NCI-H1436 treated with DMSO at 0.1 percent for 48 hours (cell line): ENCODE measurements at places on chromosomes 5 and 9.

DNA sequence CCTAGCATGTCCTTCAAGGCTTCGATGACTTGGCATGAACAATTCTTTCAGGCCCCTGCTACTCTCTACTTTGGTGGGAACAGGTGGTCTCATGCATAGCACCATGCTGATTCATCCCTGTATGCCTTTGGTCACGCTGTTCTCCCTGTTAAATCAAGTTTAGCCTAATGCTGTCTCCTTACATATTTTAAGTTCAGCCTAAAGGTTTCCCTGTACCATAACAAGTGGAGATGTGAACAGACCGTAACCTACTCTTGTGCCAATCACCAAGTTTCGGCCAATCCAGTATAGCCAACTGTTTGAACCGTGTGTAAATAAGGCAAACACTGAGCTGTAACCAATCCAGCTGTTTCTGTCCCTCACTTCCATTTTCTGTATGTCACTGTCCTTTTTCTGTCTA, 8.0 kb downstream of the GAS1 start:
- no peak for DNase-seq

DNA sequence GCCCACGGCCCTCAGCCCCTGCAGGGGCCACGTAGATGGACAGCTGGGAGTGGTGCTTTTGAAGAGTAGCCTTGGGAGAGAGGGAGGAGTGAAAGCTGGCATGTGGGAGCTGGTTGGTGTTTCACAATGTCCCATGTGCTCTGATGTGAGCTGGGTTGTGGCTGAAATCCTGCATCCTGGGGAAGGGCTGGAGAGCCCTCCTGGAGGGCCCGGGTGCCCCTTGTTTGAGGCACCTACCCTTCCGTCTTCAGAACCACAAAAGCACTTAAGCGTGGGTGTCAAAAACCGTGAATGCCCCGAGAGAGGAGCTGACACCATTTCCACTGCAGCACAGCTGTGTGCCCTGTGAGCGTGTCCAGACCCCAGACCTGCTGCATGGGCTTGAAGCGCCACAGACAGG, 199.1 kb upstream of the ZNF618 start:
- DNase-seq: no peak

- DNase-seq: no peak
These were observed 127.6 kb downstream of the SLF1 start for GRCh38 chr5:94745786-94746730.

DNA sequence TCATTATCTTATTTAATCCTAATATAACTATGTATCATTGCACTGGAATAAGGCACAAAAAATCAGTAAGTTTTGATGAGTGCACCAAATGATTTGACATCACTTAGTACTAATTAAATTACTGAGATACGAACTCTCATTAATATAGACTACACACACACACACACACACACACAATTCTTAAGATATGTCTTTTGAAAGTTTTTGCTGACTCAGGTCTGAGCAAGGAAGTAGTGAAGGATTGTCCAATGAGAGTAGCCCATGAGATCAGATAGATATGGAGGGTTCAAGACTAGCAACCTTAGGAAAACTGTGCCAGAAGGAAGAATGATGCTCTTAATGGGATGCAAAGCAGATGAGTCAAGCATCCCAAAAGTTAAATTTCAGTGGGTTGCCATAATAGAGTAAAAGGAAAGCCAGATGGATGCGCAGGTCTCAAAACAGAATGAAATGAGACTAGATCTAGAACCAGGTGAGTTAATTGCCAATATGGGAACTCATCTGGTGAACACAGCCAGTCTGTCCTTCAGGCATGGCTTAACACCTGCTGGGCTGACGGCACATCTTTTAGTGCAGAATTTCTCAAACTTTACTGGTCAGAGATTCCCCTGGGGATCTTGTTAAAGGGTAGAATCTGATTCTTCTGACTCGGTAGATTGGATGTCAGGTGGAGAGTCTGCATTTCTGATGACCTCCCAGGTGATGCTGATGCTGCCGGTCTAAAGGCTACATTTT, 197.0 kb upstream of the NR4A3 start:
- DNase-seq: no peak

- no peak for DNase-seq
These were observed at the start of gene CSF1R for GRCh38 chr5:150085950-150086715. TSS of gene CSF1R (minus strand) at chr5:150086554. CDS start at chr5:150086427, 127 bp downstream.

DNA sequence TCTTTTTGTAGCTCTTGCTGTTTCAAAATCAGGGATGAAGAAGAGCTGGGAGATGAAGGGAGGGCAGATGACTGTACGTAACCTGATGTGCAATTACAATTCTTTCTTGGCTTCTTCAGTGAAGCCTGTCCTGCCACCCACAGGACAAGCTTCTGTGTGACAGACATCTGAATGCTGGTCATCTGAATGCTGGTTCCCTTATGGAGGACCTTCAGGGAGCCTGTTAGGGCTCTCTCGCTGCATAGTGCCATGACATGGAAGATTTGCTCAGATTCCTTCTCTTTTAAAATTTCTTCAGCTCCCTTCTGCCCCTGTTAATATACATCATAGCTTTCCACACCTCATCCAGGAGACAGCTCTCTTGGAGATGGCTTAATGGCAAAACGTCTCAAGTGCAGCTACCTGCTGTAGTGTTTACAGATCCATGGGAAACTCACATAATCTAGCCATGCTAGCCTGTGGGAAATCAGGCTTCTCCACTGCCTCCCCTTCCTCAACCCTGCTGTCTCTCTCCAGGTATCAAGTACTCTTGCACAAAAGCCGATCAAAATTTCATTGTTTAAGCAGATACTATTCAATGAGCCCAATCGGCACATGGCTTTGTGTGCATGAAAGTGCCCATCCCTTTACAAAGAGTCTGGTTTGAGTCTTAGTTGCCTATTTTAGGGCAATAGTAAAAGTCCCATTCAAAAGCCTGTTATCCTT, 134.6 kb downstream of the RAB3C start:
- no peak for DNase-seq

GRCh38 chr5:174556756-174557155, 167.6 kb upstream of the MSX2 start:
- no peak for DNase-seq

DNA sequence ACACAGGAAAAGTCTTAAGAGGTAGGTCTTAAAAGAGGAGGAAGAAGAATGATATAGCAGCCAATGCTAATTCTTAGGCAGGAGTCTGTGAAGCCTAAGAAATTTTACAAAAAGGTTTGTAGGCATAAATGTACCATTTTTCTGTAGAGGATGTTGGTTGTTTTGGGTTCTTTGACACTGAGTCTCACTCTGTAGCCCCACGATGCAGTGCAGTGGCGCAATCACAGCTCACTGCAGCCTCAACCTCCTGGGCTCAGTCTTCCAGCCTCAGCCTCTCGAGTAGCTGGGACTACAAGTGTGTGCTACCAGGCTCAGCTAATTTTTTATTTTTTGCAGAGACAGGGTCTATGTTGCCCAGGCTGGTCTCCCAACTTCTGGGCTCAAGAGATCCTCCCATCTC, 37.7 kb upstream of the RNF38 start:
- DNase-seq: no peak

GRCh38 chr5:12934722-12935121, 1009.8 kb downstream of the DNAH5 start:
- DNase-seq: no peak

DNA sequence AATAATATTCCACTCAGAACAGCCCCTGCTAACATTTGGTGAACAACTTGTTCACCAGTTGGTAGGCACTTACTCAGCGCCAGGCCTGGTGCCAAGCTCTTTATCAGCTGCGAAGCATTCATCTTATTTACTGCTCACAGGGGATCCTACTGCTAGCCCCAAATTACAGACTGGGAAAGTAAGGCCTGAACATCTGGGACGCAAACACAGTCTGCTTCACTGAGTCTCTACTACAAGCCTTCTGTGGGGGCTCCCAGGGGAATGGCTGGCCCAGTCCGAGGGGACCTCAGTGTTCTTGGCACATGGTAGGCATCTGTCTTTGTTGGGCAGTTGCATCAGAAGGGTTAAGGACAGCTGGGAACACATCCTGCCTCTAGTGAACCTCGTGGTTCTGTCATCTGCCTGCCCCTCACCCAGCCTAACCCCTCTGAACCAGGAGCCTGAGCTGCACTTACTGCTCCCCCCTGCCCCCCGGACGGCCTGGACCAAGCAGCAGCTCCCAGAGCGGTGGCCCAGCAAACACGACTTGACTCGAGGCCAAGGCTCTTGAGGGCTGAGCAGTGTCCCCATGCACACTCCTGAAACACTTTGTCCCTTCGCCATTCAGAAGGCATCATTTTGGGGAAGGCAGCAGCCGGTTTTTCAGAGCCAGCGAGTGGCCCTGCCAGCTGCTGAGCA, at the start of gene PHYHD1:
Gene PHYHD1 (plus strand): TSS at position 602 of the 678 bp plus-strand sequence. CDS start 1,342 bp downstream, outside the sequence.
- no peak for DNase-seq

- no peak for DNase-seq
These were observed 978 bp upstream of the ADCY2 start for GRCh38 chr5:7394889-7395431.

GRCh38 chr5:56918054-56918453, 8.7 kb downstream of the SETD9 start:
- DNase-seq: no peak

- DNase-seq: no peak
These were observed 129.1 kb downstream of the FANCC start for GRCh38 chr9:95188459-95188858.

GRCh38 chr5:57262541-57262940, 88.7 kb downstream of the GPBP1 start:
- no peak for DNase-seq

GRCh38 chr5:62431735-62432620, 19.4 kb downstream of the IPO11 start:
- no peak for DNase-seq

DNA sequence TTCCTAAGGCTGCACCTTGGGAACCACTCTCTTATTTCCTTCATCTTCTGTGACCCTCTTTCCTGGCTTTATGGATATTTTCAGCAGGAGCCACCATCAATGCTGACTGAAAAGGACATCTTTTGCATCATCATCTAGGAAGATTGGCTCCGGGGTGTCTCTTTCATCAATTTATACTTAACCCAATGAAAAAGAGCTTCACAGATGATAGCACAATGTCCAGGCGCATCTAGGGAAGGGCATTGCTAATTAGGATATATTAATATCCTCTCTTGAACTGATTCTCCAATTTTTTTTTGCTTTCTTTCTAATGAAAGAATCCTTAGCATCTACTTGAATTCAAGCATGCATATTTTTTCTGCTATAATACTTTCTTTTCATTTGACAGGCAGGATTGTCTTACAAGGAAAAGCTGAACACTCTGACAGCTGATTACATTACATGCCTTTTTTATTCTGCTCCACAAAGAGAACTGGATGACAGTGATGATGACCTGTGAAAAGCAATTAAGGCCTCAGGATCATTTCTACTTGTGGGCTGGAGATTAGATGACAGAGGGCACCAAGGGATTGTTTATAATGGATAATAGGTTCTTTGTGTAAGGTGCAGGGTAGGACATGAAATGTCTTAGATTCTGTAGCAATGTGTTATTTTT, 60.2 kb downstream of the PCSK1 start:
- DNase-seq: no peak

GRCh38 chr5:178280631-178281030, 48.0 kb upstream of the PHYKPL start:
- no peak for DNase-seq

DNA sequence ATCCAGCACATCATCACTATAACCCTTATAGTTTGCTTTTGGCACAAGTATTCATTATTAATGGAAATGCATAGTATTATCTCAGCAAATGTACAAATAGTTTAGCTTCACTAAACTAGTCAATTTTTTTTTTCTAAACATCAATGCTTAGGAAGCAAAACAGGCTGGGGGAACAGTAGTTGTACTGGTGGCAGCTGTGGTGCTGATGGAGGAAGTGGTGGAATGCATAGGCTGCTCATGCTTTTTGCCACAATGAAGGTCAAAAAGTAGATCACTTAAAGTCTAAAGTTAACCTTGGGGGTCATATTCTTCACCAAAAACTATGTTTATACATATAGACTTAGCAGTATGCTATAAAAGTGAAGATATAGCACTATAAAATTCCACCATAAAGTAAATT, 36.3 kb upstream of the CDKN2B start:
- DNase-seq: no peak

GRCh38 chr5:126509339-126509738, 85.7 kb downstream of the ALDH7A1 start:
- DNase-seq: no peak

- no peak for DNase-seq
These were observed 15.1 kb upstream of the PHF19 start for GRCh38 chr9:120891884-120892747.

- DNase-seq: no peak
These were observed 40.5 kb downstream of the CCNJL start for GRCh38 chr5:160271836-160272235.

DNA sequence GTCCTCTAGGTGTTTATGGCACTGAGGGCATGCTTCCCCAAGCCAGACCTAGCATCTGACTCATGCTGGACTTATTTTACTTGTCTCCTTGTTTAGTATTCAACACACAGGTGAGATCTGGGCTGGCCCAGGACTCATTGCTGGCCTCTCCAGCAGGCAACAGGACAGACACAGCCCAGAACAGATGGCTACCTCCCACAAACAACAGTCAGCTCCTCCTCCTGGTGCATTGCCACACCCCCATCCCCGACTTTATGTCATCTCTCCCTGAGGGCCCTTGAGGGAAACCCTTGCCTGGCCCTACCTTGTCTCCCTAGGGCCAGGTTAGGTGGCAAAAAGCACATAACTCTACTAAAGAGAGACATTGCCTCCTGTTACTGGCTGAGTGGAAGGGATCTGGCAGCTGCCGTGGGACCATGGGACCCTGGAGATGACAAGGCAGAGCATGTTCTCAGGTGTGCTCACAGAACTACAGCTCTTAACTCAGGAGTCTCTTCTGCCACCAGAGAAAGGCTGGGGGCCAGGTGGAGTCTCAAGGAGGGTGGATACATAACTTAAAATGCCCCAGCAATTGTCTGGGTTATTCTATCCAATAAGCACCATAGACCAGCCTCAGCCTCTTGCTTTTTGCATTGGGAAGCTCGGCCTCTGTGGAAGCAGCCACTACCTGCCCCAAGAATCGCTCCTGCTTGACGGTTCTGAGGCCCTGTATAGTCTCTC, 2.3 kb downstream of the ACSL6 start:
- no peak for DNase-seq

- DNase-seq: no peak
These were observed 40.6 kb downstream of the EFNA5 start for GRCh38 chr5:107630184-107630583.

DNA sequence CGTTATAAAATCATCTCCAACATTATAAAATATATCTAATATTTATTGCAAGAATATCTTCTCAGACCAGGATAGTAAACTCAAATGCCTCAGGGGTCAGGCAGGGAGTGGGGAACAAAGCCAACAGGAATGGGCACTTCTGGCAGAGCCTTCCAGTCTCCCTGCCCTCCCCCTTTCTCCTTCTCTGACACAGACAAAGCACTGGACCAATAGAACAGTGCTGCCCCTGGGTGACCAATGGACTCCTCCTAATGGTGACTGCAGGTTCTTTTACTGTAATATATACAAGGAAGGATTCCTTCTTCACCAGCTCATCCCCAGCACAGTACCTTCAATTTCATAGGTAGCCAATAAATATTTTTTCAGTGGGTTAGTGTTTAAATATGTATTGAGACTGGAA, 31.1 kb upstream of the MAMDC2 start:
- DNase-seq: no peak

DNA sequence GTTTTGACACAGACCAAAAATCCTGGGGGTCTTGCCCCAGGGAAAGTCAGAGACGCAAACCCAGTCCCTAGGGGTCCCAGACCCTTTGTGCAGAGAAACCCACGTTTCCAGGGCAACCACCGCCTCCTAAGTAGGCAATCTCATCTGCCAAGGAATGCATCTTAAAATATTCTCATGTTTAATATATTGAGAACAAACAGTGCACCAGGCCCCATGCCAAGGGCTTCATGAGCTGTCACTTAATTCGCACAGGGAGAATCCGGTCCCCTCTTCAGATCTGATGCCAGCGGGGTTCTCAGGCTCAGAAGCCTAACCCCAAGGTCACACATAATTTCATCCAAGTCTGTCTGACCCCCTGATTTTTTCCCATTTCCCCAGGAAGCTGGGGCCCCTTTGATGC, 28.8 kb downstream of the CPLX2 start:
- no peak for DNase-seq
